ENCODE measurements at places on chromosomes 2 and 18.

DNA sequence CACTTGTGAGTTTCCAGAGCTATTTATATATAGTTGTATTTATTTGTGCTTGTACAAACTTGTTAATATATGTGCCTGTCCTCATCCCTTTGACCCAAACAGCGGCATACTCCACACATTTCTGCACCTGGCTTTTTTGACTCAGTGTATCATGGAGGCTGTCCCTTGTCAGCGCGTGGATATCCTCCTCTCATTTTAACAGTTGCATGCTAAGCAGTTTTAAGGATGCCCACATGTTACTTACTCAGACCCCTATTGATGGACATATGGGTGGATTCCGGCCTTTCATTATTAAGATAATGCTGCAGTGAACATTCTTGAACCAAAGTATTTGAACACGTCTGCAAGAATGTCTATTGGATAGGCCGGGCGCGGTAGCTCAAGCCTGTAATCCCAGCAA is 655 bp upstream of the MREG start:
- no peak for DNase-seq

DNA sequence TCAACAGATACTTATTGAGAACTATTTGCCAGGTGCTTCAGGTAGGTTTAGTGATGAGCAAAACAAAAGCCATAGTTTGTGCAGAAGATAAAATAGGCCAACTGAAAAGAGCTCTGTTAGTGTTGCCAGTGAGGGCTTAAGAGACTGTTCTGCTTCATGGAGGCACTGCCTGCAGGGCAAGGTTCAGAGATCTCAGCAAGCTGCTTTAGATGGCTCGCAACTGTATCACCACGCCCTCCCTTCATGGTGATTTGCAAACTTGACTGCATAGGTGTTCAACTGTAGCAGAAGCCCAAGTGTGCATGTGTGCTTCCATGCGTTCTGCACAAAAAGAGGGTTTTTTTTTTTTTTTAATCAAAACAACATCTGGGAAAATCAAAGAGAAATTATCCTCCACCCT is 84.5 kb downstream of the RAPH1 start:
- DNase-seq = no peak

DNA sequence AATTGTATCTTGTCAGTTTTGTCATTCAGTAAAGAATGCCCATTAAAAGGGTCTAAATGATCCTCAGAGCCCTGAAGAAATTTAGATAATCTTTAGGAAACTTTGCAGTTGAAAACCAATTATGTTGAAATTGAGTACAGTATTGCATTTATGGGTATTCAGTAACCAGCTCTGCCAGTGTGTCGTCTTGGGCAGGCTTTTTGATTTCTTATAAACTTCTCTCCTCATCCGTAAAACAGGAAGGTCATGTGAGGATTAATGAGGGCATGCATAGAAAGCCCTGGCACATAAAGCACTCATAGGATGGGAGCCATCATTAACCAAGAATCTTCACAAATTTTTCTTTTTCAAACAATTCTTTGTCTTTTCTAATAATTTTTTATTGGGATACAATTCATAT is 14.8 kb downstream of the PNO1 start:
- DNase-seq = no peak

- DNase-seq = no peak
These were observed 24.3 kb downstream of the MRPS9 start for GRCh38 chr2:105062158-105062557.

GRCh38 chr2:182668671-182669070 is 47.4 kb upstream of the DNAJC10 start:
- no peak for DNase-seq

DNA sequence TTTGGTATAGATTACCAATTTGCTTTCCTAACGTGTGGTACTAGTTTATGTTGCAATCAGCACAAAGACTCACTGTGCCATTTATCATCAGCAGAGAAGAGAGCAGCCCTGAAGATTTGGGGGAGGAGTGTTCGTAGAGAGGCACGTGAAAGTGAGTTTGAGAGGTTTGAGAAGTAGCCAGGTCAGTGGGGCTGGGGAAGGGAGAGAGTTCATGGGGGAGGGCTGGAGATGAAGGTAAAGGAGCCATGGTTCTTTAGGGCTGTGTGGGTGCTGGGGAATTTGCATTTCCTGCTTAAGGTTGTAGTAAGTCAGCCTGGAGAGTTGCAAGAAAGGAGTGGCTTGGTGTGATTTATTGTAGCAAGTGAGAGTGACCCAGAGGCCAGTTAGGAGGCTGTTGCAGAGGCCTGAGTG is 172.1 kb downstream of the NEDD4L start:
- no peak for DNase-seq

DNA sequence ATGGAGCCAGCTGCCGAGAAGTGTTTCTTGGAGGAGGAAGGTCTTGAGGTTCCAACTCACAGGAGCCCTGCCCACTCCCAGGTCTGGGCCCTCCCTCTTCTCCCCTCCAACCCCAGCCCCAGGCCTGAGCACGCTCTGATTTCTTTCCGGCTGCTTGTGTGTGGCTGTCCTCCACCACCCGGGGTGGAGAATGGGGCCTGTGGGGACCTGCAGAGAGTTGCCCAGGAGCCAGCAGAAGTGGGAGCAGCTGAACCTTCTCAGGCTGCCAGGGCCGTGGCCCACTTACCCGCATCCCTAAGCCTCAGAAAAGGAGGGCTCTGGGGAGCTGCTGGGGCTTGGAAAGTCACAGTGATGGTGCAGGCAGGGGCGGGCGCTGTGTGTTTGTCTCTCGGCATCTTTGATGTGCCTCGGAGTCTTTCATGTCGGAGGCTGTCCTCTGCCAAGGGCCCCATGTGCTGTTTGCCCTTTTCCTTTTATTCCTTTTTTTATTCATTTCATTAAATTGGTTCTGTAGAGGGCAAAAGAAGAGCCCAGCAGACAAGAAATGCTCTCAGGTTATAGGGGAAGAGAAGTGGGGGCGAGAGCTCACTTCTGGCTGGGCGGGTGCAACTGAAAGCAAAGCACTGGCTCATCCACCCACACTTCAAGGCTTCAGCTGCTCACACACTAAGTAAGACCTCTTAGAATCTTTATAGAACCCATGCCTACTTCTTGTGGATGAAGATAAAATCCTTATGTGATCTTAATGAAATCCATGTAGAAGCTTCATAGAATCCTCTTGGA is 52.5 kb downstream of the SDC1 start:
- DNase-seq = no peak

GRCh38 chr2:1676913-1677820 is 67.1 kb downstream of the PXDN start:
- no peak for DNase-seq

DNA sequence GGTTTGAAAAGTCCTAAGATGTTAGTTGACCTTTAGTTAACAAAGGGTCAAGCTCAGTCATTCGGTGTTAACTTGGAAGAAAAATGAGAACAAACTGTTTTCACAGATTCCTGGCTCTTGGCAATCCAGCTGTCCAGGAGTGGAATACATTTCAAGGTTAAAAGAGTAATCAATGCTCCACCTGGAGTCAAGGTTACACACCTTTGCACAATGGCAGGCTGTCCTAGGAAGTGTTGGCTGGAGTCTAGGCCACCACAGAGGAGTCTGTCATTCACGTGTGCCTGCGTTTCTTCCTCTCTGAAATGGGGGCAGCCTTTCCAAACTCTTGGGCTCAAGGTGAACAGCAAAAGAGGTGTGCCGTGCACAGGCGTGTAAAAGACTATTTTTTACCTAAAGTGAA is 6.3 kb upstream of the ID2 start:
- no peak for DNase-seq

GRCh38 chr18:1848716-1849115 is 722.6 kb downstream of the METTL4 start:
- no peak for DNase-seq

DNA sequence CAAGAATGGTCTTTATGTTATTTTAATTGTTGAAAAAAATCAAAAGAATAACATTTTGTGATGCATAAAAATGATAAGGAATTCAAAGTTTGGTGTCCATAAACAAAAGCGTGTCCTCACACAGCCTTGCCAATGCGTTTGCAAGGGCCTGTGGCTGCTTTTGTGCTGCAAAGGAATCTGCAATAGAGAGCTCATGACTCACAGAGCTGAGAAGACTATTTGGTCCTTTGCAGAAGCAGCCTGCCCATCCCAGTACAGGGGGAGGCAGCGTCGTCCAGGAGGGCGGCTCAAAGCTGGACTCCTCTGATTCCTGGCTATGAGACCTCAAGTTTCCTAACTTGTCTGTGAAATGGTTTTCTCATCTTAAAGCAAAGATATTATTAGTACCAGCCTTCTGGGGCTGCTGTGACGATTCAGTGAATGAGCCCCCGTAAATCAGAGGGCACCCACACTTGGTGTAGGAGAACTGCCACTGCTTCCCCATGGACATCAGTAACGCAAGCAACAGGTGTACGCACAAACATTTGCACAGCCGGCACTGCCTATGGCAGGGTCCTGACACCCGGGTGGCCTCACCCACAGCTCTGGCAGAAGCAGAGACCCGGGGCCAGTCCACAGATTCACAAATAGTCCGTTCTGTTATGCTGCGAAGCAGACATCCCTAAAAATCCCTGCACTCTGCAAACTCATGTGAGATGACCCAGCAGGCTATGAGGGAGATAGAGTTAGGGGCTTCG is 70.6 kb upstream of the ASAP2 start:
- DNase-seq = no peak

Measured in H54 (cell line).